ENCODE measurements at places on chromosomes 2 and 18.

DNA sequence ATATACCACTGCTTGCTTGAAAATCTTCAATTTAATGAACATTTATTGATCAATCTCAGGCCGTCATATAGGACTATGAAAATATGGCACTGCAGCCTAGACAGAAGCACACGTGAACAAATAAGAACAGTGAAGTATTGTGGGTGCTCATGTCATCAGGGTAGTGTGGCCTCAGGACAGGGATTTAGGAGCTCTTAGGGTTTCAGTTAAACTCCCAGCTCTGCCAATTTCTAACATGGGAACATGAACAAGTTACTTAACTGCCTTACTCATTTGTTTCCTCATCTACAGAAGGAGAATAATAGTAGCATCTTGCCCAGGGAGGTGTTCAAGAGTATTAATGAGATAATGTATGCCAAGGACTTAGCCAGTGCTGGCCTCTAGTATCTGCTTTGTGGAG is 146.0 kb upstream of the MAP3K20 start:
- no peak for DNase-seq

- no peak for DNase-seq
Measured at GRCh38 chr18:78875016-78875777, 104.4 kb upstream of the SALL3 start.

GRCh38 chr18:68354176-68354575 is 360.7 kb downstream of the TMX3 start:
- peak; percentile 66 for DNase-seq

DNA sequence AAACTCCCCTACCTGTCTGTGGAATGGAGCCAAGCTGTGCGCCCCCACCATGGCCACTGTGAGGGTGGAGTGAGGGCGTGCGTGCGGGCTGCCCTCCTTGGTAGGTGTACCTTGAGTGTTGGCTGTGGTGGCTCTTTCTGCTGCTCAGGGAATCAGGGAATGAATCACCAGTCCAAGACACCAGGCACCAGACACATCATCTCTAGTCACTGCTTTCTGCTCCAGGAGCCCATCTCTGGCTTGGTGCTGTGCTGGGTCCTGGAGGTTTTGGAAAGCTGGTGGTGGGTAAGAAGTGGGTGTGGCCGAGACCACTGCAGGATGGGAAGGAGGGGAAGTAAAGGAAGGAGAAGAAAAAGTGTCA is 209.9 kb downstream of the SEPTIN10 start:
- DNase-seq, result no peak

DNA sequence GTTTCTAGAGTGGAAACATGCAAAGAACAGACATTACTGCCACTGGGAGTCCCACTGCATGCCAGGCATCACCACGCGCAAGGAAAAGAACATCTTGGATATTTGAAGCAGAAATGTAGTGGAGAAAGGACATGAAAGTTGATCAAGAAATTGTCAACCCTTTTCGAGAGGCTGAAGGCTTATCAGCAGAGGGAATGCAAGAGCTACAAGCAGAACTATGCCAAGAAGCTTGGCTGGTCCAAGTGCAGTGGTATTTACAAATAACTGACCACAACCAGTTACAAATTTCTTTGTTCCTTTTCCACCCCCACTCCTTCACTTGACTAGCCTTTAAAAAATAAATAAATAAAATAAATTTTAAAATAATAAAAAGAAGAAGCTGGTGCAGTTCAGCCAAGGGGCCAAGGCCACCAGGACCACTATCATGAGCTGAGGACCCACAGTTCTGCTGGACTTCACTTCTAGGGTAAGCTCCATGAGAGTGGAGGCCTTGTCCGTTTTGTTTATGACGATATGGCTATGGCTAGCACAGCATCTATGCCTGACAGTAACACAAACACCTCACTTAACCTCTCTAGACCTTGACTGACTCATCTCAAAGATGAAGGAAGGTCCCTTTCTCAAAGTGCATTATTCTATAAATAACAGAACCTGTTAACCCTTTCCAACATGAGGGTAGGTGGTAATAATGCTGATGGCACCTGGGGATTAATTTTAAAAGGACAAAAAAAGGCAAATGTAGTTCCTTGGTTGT is 20.9 kb downstream of the MARCHF4 start:
- peak; percentile 60 for DNase-seq

DNA sequence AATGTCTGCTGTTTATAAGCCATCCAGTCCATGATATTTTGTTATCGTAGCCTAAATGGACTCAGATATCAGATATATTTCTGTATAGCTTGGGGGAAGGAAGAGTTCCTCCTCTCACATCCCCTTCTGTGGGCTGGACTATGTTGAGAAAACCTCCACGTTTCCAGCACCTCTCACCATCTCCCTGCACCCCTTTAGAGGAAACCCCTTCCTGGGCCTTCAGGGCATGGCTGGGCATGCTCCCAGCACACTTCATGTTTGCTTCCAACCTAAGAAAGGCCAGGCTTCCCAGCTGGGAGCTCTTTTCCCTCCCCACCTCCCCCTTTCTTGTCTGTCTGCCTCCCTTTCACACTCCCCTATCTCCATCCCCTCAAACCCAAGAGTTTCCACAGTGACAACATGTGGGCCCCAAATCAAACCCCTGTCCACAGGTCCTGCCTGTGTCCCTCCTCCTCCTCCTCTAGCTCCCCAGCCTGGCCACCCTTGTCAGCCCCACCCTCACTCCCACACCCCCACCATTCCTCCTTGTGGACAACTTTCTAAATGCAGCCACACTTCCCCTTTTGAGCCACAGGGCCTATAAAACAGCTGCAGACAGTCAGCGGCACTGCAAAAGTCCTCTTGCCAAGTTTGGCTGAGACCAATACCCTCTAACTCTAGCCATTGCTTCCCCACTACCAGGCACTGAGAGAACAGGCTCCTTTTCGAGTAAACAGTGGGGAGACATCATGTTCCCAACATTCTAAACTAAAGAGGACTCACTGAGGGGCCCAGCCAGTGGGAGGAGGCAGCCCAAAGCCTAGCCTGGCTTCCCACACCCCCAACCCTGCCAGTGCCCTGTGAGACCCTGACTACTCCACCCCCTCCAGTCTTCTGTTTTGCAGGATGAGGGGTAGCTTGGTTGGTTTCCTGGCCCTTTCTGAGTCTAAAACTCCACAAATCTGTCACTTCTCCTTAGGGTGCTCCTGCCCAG is 120.5 kb downstream of the ZFP36L2 start:
- peak; percentile 68 for DNase-seq

GRCh38 chr2:129744649-129745048 is 234.8 kb upstream of the RAB6C start:
- DNase-seq, result no peak

GRCh38 chr2:9712263-9712662 is 81.5 kb upstream of the YWHAQ start:
- no peak for DNase-seq

DNA sequence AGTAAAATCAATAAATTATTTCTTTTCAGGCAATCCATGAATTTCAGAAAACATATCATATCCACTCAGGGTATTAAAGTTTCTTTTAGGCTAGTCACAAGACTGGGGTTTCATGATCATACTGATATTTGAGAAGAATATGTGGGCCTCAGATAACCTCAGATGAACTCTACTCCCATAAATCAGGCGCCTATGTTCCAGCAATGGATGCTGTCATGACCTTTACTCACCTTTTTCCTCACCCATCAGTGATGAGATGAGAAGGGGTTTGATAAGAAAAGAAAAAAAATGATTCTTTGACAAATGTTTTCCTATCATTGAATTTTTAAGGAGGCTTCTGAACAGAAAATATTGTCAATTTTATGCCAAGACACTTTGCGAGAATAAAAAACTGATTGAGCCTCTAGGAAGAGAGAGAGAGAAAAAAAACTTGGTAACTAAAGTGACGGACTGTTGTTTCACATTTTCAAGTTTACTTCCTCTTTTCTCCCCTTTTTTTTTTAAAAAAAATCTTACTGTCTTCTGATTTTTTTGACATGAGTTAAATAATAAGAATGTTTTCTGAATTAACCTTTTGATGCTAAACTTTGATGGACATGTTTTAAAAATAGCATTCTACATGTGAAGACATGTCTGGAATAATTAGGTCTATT is 309.1 kb upstream of the MAP2 start:
- DNase-seq, result no peak

- no peak for DNase-seq
Measured at GRCh38 chr2:241273210-241274020, 42.1 kb downstream of the HDLBP start.

- DNase-seq, result no peak
Measured at GRCh38 chr18:12433829-12434540, 26.3 kb downstream of the PRELID3A start.

- no peak for DNase-seq
Measured at GRCh38 chr2:157785866-157786662, 90.1 kb downstream of the ACVR1 start.

- peak; percentile 39 for DNase-seq
Measured at GRCh38 chr2:215363461-215364156, 51.8 kb downstream of the ATIC start.

GRCh38 chr18:74521068-74521725 is 13.1 kb upstream of the CNDP1 start:
- DNase-seq, result no peak

GRCh38 chr2:133213651-133214050 is 354.6 kb downstream of the NCKAP5 start:
- DNase-seq, result no peak

- DNase-seq, result peak; percentile 86
Measured at GRCh38 chr2:176526995-176527901, 258.0 kb downstream of the MTX2 start.

DNA sequence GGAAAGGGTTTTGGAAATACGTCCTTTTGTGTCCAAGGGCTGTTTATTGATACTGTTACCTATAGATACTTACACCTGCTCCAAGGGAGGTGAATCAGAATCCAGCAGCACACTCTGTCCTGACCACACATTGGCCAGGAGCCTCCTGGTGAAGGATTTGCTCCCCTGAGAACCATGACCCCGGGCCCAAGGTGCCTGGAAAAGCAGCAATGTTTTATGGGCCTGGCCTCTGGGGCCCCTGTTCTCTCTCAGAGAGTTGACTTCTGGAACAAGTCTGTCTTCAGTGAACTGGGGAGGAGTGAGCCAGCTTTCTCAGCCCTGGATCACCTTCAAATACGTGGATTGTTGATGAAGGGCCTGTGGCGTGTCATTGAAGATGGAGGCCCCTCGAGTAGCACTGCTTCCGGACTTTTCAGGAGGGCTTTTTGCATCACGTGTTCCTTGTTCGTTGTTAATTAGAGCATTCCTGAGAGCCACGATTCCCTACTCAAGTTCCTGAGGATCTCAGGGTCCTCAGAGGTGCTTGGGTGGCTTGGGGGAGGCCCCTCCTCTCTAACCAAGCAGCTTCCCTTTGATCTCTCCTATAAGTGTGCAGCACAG is 78.5 kb upstream of the RPL31 start:
- no peak for DNase-seq

GRCh38 chr2:196439760-196440159 is 199.8 kb upstream of the CCDC150 start:
- DNase-seq, result no peak

- no peak for DNase-seq
Measured at GRCh38 chr2:23544589-23545295, 159.8 kb downstream of the KLHL29 start.

DNA sequence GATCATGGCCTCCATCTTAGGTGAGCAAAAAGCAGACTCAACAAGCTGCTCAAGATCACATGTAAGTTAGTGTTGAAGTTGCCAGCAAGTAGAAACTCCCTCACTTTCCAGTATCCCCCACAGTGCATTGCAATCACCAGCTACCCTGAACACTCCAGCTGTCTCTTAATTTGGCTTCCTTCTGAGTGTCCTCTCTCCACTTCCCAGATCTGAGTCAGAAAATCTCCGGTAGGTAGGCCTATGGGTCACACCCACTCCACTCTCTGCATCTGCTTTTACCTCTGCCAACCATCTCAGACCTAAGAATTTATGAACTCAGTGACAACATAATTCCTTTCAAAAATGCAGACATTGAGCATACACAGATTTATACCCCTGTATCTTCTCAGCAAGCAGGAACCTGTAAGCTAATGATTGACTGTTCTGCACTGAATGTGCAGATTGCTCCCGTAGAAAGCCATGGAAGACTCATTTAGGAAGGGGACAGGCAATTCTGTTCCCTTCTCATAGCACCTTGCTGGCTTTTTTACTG is 656.9 kb downstream of the EPHA4 start:
- DNase-seq, result no peak

DNA sequence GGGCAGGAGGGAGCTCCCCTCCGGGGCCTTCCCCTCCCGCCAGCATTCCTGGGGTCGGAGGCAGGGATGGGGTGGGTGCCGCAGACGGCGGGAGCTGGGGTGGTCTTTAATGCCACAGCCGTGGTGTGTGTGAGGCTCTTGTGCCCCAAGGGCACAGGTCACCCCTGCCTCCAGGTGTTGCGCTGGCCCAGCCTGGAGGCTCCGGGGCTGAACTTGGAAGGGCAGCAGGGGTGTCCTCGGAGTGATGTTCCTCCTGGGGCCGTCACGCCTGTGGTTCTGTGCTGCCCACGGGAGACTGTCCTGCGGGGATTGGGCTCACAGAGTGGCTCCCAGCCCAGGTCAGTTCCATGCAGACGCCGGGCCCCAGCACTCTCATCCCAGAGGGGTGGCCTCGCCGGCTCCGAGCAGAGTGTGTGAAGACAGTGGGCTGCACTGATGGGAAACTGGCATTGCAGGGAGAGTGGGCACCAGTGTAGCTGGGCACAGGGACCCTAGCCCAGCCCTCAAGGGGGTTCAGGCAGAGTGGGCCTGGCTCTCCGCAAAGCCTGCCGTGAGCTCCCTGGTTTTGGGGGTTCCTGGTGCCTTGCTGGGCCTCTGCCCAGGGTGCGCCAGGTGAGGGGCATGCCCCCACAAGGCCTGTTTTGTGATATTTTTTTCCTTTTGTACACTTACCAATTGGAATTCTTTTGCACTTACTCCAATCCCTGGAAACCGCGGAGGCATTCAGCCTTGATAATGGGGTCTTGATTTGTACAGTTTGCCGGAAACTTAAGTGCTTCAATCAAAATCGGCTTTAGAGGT is 56.7 kb downstream of the NFATC1 start:
- no peak for DNase-seq

GRCh38 chr2:48467637-48468036 is 62.3 kb upstream of the STON1 start:
- no peak for DNase-seq

- DNase-seq, result no peak
Measured at GRCh38 chr2:241870611-241871537, 1.3 kb downstream of the RTP5 start.

DNA sequence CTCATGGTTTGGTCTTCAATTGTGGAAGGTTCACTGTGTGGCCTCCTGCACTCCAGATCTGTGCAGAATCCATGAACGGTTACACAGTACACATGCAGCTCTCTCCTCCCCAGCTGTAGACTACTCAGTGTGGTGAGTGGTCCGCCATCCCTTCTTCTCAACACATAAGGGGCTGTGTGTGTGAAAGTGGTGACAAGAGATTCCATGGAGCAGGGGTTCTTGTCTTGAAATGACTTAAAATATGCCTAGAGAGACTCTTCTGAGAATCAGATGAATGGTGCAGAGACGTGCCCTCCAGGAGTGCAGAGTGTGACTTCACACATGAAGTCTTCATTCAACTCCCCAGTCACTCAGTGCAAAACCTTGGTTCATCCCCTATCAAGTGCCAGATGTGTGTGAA is 151.0 kb upstream of the COPS8 start:
- DNase-seq, result no peak

All from AG10803 (cell line).